ENCODE measurements at places on chromosomes 7 and 10.
A peak's percentile ranks its signal among the peaks of the same experiment; 100 is the strongest.

GRCh38 chr10:132293813-132294520, 13.8 kb downstream of the STK32C start:
- DNase-seq = no peak

GRCh38 chr7:148480479-148481146, 110.0 kb upstream of the C7orf33 start:
- DNase-seq = no peak

DNA sequence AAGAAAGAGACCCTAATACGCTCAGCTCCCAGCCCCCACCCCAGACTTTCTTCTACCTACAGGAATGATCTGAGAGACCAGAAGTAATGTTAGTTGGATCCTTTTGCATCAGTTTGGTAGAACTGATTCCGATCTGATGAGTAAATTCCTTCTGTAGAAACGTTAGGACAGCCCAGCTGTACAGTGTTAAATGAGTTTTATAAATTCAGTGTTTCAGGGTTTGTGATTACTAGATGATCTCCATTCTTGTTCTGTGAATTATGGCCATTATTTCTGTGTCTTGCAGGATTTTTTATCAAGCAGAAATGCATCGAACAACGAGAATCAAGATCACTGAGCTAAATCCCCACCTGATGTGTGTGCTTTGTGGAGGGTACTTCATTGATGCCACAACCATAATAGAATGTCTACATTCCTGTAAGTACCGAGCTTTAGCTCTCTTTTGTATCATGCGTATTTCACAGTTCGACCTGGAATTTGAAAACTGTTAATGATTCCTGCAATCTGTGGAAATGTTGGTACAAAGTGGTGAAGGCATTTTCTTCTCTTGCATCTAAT, 5.3 kb downstream of the BMI1 start:
- no peak for DNase-seq

DNA sequence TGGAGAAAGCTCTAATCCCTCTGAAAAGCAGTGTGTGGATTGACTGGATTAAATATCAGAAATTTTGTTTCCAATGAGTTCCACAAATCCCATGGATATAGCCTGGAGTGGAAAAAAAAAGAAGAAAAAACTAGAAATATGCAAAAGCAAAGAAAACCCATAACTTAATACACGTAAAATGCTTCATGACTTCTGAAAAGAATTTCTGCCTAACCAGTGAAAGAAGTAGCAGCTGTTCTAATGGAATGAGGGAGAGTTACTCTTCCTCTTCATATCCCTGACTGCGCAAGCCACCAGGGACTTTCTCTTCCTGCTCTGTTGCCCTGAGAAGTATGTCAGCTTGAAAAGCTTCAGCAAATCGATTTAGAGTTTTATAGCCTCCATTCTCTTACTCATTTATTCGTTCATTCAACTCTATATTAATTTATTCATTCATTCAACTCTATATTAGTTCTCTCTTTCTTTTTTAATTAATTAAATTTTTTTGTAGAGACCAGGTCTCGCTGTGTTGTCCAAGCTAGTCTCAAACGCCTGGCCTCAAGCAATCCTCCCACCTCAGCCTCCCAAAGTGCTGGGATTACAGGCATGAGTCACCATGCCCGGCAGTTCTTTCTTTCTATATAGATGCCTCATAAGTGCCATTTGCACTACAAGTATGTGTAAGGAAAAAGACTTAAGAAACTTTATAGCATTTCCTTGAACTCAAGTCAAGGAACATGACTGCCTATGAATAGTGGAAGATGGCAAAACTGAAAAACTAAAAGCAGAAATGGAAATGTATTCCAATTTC, 447.3 kb upstream of the NRP1 start:
- no peak for DNase-seq

- DNase-seq = peak; percentile 82
Measured at GRCh38 chr7:24819916-24820689, 62.8 kb upstream of the GSDME start.

DNA sequence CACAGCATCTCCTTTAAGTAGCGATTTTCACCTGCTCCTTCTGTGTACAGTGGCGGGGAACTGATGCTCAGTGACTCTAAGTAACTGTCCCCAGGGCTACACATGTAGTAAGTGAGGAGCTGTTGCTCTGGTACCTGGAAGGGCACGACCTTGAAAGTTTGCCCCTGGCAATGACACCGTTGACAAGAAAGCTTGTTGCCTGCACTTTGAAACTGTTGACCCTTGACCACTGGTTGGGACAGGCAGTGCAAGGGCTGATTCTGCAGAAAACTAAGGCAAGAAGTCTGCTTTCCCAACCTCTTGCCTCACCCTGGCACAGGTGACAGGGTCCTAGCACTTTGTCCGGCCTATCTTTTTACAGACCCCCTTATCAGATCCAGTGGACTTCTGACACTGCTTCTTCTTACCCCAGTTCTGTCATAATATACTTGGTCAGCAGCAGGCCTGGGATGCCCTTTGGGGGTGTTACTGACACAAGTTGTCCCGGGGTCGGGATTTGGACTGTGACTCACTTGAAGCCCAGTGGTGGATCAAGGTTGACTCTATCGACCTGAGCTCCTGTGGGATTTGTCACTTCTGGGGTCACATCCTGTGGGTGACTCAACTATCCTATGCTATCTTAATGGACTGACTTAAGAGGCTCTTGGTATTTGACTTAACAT, 5.8 kb downstream of the ACSL5 start:
- DNase-seq = no peak

DNA sequence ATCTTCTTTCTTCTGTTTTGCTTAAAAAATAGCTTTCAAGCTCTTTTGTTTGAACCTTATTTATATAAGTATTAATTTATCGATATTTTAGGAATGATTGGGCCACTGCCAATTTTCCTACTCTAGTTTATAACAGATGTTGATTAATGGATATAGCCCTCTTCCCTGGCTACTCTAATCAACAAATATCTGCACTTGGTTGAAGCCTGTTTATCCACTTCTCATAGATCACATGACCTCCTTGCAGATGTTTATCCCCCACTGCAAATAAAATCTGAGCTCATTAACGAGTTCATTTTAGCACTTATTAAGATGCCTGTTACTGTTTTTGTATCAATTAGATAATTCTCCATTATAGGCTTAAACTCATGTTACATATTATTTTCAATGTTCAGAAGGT, 715.3 kb downstream of the CNTNAP2 start:
- DNase-seq = no peak

DNA sequence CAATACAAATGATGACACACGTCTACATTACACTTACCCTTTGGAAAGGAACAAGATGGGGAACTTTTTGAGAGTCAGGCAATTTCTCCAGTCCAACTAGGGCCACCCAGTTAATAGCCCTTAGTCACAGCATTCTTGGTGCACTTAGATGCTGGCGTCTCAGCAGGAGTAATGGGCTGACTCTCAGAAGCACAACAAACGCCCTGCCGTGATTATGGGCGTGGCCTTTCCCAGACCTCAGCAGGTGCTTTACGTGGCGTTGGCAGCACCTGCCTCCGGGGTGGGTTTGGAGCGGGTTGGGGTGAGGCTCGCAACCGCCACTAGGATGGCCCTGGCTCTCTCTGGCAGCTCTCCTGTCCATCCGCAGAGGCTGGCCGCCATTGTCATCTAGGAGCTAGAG, 147.6 kb upstream of the SHH start:
- DNase-seq = no peak

- peak; percentile 2 for DNase-seq
Measured at GRCh38 chr7:120725376-120726039, 132.4 kb downstream of the TSPAN12 start.

- peak; percentile 22 for DNase-seq
Measured at GRCh38 chr10:62264702-62265436, 3.8 kb downstream of the RTKN2 start.

- DNase-seq = no peak
Measured at GRCh38 chr10:69272624-69273023, 5.7 kb upstream of the HK1 start.

- DNase-seq = no peak
Measured at GRCh38 chr10:71138166-71138830, 74.1 kb upstream of the UNC5B start.

DNA sequence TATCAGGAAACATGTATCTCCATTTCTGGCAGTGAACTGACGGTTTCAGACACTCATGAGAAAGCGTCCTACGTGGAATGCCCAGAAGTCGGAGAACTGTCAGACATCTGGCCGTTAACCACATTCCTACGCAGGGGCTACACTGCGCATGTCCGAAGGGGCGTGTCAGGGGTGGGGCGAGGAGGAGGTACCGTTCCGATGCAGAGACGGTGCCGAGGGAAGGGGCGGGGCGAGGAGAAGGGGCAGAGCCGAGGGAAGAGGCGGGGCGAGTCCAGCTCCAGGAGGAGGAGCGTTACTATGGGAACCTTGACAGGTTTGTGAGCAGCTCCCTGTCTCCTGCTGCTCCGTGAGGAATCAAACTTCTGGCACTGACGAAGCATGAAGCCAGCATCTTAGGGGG, 366.9 kb upstream of the NUPR2 start:
- no peak for DNase-seq

DNA sequence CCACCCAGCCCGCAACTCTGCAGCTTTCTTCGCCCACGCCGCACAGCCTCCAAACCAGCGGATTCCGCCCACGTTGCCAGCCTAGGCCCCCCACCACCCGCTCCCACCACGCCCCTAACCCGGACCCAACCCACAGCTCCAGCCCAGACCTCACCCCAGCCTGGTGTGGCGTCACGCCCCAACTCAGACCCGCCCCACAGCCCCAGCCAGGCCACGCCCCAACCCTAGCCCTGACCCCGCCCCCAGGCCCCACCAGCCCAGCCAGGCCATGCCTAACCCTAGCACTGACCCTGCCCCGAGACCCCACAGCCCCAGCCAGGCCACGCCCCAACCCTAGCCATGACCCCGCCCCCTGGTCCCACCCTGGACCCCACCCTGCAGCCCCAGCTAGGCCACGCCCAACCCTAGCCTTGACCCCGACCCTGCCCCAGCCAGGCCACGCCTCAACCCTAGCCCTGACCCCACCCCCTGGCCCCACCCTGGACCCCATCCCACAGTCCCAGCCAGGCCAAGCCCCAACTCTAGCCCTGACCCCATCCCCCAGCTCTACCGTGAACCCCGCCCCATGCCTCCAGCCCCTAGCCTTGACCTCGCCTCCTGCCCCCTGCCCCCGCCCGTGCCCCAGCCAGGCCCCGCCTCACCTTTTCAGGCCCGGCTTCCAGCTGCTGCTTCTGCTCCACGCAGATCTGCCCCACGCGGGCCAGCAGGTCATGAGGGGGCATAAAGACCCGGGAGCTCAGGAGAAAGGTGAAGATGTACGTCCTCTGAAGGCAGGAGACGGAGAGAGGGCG, 64.0 kb downstream of the RASGEF1A start:
- peak; percentile 19 for DNase-seq

- no peak for DNase-seq
Measured at GRCh38 chr10:33271969-33272583, 62.4 kb downstream of the NRP1 start.

- DNase-seq = no peak
Measured at GRCh38 chr7:137957887-137958286, 44.0 kb downstream of the CREB3L2 start.

All from CD4-positive, alpha-beta T cell treated with Interleukin-15 for 4 hours (primary cell).